ENCODE measurements at places on chromosomes 5 and 9. TPM values are rescaled to one million over a fixed set of nuclear protein-coding genes. Genes with fewer than 3 reads are reported as not detected.

GRCh38 chr9:126919193-126919592 lies 4.6 kb downstream of the RALGPS1 start:
- DNase-seq = no peak

- no peak for DNase-seq
These were observed 57.4 kb downstream of the TSTD2 start for GRCh38 chr9:97575673-97576200.

GRCh38 chr9:89943309-89943708 lies 338.5 kb downstream of the GADD45G start:
- no peak for DNase-seq

DNA sequence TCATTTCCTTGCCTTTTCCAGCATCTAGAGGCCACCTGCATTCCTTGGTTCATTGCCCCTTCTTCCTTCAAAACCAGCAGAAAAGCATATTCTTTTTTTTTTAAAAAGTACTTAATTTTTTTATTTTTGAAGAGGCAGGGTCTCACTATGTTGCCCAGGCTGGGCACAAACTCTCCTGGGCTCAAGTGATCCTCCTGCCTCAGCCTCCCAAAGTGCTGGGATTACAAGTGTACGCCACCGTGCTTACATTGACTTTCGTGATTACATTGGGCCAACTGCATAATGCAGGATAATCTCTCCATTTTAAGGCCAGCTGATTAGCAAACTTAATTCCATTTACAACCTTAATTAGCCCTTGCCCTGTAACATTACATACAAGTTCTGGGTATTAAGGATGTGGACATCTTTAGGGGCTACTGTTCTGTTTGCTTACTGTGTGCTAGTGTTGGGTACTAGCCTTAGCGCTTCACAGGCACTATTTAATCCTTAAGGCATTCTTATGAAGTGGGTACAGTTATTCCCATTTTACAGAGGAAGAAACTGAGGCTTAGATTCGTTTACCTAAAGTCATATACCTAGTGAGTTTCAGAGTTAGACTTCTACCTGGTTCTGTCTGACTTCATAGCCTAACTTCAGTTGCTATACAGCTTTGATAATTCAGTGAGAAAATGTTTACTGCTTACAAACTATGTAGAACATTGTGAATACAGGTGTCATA lies 33.7 kb downstream of the SLC25A51 start:
- DNase-seq = no peak

DNA sequence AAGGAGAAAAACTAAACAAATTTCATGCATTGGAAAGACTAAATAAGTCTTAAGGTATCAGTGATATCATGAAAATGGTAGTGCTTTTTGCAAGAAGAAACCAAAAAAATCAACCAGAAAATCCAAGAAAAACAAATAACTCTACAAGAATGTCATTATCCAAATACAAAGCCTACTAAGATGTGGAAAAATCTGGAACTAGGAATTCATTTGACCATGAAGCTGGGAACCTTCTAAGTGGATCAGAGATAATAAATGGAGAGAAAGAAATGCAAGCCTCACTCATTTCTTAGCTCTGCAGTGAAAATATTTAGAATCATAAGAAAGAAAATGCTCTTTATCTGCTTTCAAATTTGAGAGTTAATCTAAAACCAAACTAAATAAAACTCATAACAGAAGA lies 51.3 kb downstream of the RASEF start:
- DNase-seq = no peak

GRCh38 chr9:87640385-87640795 lies 85.5 kb upstream of the CTSL start:
- DNase-seq = no peak

DNA sequence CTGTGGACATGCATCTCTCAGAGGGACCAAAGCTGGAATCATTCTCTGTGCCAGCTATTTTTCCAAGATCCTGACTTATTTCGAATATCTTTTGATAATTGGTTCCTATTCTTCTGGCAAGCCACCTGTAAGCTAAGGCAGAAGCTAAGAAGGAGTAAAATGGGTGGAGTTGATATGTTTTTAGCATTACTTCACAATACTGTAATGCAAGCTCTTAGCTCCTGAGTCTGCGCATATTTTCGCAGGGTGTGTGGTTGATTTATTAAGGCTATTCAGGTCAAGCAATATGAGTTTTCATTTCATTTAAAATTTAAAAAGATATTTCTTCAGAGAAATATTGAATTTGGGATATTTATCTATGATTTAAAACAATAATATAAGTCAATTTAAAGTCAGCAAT lies 158.5 kb upstream of the ADAMTS16 start:
- no peak for DNase-seq

- DNase-seq = no peak
These were observed 74.5 kb downstream of the F2RL2 start for GRCh38 chr5:76548525-76549229.

Gene SLC46A2
- total RNA-seq = not detected

All from progenitor cell of endocrine pancreas (in vitro differentiated cells).